ENCODE measurements at places on chromosomes 4 and X.

GRCh38 chrX:46730765-46731164 lies 28.2 kb downstream of the SLC9A7 start:
- DNase-seq: no peak

DNA sequence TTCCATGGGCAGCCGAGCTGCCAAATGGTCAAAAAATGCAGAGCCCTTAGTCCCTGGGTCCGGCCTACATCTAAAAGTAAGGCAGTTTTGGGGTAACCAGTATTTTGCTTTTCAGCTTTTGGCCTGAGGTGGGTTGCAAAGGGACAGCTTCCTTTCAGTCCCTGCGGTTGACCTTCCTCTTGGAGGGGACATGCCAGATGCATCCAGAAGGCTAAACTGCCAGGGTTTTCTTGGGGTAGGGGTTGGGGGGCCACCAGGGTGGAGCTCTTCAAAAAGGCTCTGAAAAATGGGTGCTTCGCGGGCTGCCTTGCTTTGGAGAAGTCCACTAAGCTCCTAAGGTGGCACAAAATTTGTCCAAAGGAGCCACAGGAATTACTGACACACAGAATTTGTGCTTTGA lies 120.7 kb downstream of the UBE2K start:
- DNase-seq: no peak

- no peak for DNase-seq
Observed at GRCh38 chrX:9887659-9888297, 79.4 kb upstream of the CLDN34 start.

- no peak for DNase-seq
Observed at GRCh38 chrX:119495734-119496726, 27.8 kb downstream of the SLC25A5 start.

GRCh38 chr4:104859601-104860237 lies 287.0 kb upstream of the TET2 start:
- no peak for DNase-seq

GRCh38 chrX:141142946-141143345 lies 34.0 kb downstream of the LDOC1 start:
- DNase-seq: no peak

DNA sequence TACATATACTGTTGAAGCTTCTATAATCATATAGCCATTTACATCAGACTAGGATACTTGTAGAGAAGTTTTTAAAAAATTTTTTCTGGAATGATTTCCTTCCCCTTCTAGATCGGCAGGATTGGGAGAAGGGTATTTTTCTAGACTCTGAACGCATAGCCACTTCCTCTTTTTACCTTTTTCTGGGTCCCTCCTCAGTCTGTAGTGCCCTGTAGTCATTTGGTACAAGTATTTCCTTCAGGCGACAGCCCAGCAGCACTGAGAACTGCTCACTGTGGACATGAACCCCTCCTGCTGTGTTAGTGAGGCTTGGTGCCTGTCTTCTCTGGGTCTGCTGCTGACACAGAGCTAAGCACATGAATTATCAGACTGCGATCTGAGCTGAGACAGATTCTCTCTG lies 255.4 kb downstream of the ARHGAP10 start:
- DNase-seq: no peak

GRCh38 chr4:41559940-41560516 lies 22.1 kb downstream of the LIMCH1 start:
- DNase-seq: no peak

GRCh38 chrX:22889819-22890218 lies 109.9 kb upstream of the DDX53 start:
- DNase-seq: no peak

DNA sequence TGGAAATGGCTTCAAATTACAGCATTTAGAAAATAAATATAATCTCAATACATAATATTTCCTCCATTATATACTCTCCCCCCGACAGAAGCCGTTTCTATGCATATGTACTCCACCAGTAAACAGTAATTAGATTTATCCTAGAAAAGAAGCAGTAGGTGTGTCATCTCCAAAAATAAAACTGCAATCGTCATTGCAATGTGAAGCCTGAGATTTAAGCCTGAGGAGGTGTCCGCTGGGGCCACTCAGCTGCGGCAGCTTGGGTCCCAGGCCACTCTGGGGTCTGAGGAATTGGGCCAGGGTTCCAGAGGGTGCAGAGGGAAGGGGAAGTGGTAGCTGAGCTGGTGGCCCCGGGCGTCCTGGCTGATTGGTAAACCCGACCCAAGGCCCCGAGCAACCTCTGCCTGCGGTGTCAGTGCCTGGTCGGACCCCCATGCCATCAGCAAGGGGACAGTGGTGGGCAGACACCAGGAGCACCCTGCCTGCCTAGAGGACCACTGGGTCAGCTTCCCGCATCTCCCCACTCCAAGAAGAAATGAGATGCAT lies 7.8 kb upstream of the MXD4 start:
- DNase-seq: no peak

DNA sequence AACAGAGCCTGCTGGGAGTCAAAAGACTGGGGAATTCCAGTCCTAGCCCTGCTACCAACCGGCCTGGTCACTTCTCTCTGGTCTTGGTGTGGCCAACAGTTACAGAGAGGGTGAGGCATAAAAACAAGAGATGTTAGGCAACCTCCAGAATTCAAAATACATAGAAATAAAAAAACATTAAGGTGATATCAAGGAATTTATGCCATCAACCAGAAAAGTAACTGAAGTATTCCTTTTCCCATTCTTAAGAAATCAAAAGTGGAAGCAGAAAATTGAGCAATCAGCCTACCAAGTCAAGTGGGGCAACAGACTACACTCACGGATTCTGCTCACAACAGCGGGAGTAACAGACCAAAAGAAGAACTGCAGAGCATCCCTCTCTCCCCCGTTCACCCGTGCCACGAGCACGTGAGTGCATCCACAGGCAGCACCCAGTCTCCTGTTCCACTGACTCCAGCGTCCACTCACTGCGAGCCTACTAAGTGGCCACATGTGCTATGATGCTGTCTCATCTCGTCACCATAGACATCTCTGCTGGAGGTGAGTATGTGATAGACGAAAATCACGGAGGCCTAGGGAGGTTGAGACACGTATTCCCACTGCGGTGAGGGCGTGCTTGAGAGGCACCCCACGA lies 29.3 kb downstream of the AFAP1 start:
- no peak for DNase-seq

GRCh38 chr4:174069848-174070330 lies 213.6 kb downstream of the FBXO8 start:
- no peak for DNase-seq

- DNase-seq: no peak
Observed at GRCh38 chr4:111652236-111652635, 493.0 kb upstream of the FAM241A start.

DNA sequence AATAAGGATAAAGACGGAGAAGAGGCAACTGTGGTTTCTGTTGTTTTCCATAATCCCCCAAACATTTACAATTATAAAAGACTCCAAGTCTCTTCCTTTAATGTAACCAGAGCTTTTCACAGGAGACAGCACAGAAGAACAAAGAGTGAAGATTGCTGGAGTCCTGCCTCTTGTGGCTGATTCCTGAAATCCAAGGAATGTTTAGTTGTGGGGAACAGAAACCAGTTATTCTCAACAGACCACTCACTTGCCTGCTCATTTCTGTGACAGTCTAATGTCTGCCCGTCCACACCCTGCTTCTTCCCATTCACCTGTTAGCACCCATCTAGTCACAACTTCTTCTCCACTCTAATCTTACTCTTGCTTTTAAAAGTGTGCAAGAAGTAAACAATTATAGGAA lies 12.1 kb downstream of the TEX13B start:
- no peak for DNase-seq

- DNase-seq: no peak
Observed at GRCh38 chr4:180150818-180151217, 2092.4 kb upstream of the TENM3 start.

GRCh38 chrX:149720021-149720689 lies 8.3 kb downstream of the MAGEA11 start:
- no peak for DNase-seq

GRCh38 chrX:70013466-70014381 lies 36.0 kb downstream of the AWAT2 start:
- no peak for DNase-seq

GRCh38 chrX:95629737-95630136 lies 1054.9 kb upstream of the DIAPH2 start:
- no peak for DNase-seq

- DNase-seq: no peak
Observed at GRCh38 chr4:185764876-185765275, 47.1 kb downstream of the SORBS2 start.

DNA sequence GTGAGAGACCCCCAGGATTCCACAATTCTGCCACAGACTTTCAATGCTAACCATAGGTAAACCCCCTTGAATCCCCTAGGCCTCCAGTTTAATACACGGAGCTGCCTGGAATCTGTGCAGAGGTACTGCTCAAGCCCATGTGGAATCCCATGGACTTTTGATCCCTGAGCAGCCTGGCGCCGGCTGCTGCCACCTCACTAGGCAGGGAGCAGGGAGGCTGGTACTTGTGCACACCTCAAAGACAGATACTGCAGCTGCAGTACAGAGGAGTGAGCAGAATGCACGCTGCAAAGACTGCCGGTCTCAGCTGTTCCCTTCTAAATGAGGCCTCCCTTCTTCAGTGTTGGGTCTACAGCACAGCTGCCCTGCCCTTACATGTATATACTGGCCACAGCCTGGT lies 79.4 kb downstream of the RPS6KA6 start:
- no peak for DNase-seq

GRCh38 chr4:107366016-107366735 lies 330.1 kb upstream of the DKK2 start:
- no peak for DNase-seq

- no peak for DNase-seq
Observed at GRCh38 chr4:156695163-156695562, 276.4 kb downstream of the PDGFC start.

GRCh38 chrX:52416816-52417215 lies 48.0 kb downstream of the XAGE2 start:
- DNase-seq: no peak

GRCh38 chrX:36973575-36973974 lies 34.6 kb upstream of the FAM47C start:
- no peak for DNase-seq

GRCh38 chr4:101989551-101989950 lies 199.0 kb downstream of the BANK1 start:
- no peak for DNase-seq

DNA sequence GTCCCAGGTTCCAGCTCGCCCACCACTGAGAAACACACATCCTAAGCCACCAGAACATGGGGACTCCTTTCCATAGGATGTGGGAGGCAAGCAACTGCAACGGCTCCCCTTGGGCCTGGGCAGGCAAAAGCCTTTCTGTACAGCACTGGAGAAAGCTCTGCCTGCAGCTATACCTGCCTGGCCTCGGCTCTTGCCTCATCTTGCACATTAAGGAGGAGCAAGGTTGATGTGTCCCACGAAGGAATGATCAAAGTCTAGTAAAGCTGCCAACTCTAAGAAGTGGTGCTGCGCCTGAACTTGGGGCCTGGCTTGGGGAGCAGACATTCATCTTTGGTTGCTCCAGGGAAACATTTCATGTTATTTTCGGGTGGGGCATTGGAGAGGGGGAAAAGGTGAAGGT lies 19.6 kb downstream of the CCNG2 start:
- no peak for DNase-seq

- no peak for DNase-seq
Observed at GRCh38 chr4:70627620-70628019, 924 bp upstream of the ENAM start.

DNA sequence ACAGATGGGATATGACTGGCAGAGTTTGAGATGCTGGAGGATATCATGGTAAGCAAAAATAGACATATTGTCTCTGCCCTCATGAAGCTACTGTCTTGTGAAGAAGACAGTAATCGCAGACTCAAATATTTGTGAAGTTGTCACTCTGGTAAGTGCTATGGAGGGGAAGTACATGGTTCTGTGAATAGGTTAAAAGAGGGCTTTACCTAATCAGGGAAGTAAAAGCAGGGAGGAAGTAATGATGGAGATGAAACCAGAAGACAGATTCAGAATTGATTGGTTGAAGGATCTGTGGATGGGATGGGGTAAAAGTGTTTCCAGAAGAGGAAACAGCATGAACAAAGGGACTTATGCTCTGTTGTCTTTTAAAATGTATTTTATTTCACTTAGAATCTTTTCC lies 19.3 kb upstream of the MAGED1 start:
- DNase-seq: no peak

- no peak for DNase-seq
Observed at GRCh38 chr4:71241501-71242288, 97.1 kb upstream of the SLC4A4 start.

- DNase-seq: no peak
Observed at GRCh38 chr4:71130827-71131603, 137.6 kb downstream of the DCK start.

GRCh38 chrX:121333942-121334341 lies 286.5 kb downstream of the GLUD2 start:
- DNase-seq: no peak

- no peak for DNase-seq
Observed at GRCh38 chr4:1598206-1599025, 85.7 kb downstream of the FAM53A start.

DNA sequence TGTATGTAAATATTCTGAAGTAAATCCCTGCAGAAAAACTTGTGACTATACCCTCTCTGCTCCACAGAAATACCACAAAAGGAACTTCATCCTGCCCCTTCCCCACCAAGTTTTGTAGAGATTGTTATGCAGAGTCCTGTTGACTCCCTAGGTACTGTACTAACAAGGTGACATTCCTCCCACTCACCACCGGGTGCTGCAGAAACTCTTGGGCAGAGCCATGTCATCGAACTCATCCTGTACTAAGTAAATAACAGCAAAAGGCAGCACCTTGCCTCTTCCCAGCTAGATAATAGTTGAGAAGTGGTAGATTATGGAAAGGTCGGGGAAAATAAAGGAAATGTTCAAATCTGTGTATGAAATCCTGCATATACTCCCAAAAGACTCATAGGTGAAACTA lies 233.3 kb downstream of the STPG2 start:
- DNase-seq: no peak

GRCh38 chr4:113481820-113482219 lies 279.7 kb downstream of the CAMK2D start:
- DNase-seq: no peak

DNA sequence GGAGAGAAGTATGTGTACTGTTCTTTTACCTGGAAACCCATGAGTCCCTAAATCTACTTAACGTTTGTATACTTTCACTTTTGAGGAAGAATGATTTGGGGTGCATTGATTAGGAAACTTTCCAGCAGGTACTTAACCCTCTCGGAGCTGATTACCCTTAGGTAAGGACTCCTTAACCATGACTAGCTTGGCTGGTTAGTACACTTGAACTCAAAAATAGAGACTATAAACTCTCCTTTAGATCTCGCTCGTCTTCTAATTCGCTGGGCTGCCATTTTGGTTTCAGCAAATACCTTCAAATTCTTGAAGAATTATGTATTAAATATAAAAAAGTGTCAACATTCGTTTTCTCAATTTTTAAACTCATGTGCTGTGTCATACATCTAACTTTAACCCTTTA lies 2.0 kb downstream of the USP9X start:
- no peak for DNase-seq

- DNase-seq: no peak
Observed at GRCh38 chrX:99588936-99589335, 821.1 kb downstream of the PCDH19 start.

DNA sequence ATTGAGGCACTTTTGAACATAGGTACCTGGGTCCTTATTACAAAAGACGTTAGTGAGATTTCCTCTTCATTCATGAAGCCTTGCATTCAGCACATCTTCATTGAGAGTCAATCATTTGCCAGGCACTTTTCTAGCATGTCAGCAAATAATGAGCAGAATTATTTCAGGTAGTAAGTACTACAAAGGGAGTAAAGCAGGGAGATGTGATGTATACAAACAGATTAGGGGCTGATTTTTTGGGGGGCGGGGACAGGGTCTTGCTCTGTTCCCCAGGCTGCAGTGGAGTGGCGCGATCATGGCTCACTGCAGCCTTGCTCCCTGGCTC lies 638 bp upstream of the CCKAR start:
- no peak for DNase-seq

Measured in stimulated activated CD8-positive, alpha-beta memory T cell treated with anti-CD3 and anti-CD28 coated beads, Interleukin-7, amount 100 ng/mL, for 4 hours (primary cell).